ENCODE measurements at places on chromosomes 1 and 21.

DNA sequence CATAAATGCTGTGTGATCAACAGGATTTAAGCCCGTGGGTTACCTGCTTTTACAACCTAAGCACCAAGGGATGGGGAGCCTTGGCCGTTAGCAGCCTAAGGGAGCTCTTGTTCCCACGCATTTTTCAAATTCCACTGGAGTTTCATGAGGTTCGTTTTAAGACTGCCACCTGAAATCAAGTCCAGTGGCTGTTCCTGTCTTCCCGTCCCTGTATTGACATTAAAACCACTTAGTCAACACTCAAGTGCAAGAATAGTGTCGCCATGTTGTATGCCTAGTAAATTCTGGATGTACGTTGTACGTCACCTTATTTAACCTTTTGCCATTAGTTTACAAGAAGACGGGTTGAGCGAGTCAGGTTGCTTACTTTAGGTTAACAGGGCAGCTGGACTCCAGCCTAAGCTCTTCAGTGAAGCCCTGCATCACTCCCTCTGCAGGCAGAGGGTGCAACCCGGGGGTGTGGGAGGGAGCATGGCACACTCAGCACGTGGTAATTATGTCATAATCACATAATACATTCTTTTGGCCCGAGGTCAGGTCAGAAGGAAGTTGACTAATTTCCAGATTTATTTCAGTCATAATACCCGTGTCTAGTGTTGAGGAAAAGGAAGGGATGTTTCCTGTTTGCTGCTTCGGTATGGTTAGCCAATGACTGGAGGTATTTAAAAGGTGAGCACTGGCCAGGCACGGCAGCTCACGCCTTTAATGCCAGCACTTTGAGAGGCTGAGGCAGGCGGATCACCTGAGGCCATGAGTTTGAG is 42.5 kb downstream of the CNST start:
- DNase-seq: peak; percentile 42

DNA sequence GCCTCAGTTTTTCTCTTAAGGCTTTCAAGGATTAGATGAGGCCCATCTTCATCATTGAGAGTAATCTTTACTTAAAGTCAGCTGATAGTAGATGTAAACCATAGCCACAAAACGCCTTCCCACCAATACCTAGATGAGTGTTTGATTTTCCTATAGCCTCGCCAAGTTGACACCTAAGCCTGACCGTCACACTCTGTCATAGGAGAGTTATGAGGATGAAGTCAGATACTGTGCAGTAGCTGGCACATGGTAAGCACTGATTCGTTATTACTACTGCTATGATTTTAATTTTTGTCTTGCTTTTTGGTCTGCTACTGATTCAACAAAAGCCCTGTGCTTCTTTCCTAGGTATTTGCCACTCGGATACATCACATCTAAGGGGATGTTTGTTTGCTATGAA is 395.5 kb downstream of the RPS6KC1 start:
- no peak for DNase-seq

DNA sequence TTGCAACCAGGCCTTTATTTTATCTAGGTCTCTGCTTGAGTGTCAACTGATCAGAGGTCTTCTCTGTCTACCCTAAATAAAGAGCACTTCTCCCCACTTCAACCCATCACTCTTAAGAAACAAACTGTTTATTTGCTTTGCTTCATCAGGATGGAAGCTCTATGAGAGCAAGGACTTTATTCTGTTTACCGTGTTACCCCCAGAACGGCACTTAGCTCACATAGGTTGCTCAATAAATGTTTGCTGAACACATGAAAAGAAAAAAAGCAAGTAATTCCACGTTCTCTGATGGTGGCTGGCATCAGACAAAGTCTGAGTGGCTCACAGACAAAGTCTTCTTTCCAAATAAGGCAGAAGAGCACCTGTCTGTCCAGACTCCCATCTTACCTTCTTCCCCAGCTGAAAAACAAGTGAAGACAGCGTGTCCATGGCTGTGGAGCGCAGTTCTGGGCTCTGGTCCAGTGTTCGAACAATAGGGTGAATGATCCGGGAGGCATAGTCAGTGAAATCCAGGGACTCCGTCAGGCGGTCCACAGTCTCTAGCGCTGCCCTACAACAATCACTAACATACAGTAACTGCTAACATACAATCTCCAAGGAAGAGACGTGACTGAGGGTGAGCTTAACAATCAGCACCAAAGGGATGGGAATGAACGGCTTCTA is 22.9 kb downstream of the ANGPTL7 start:
- no peak for DNase-seq

GRCh38 chr1:214638459-214638807 is 35.4 kb downstream of the CENPF start:
- DNase-seq: no peak

GRCh38 chr1:116008656-116009390 is 32.5 kb downstream of the SLC22A15 start:
- DNase-seq: no peak

- DNase-seq: no peak
Observed at GRCh38 chr1:182259968-182260367, 131.6 kb downstream of the GLUL start.

DNA sequence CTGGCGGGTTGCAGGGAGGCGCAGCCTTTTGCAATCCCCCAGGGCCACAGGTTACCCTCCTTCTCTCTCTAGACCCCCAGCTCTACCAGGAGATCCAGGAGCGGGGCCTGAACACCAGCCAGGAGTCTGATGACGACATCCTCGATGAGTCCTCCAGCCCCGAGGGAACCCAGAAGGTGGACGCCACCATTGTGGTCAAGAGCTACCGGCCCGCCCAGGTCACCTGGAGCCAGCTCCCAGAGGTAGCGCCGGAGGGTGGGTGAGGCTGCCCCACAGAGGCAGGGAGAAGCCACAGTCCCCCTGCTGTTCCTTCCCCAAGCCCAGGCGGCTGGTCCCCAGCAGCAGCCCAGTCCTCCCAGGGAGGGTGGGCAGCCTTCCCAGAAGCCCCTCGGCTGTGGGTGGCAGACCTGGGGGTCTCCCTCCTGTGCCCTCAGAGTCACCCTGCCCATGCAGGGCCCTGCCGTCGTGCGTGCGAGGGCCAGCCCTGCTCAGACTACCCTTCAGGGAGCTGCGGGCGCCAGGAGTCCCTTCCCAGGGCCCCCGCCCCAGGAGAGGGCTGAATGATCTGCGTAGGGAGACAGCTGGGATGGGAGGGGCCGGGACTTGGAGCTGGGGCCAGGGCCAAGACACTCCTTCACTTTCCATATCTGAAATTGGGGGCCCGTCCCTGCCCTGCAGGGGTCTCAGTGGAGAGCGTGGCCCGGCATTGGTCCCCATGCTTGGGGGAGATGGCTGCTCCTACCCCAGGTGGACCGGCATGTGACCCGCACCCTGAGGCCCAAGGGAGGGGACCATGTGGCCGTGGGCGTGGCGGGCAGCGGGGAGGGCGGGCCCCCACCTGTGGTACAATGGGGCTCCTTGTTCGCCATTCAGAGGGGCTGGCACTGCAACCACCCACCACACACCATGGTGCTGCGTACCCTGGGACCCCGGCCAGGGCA is 12.9 kb downstream of the ARHGEF16 start:
- DNase-seq: no peak

Data from SK-N-SH (cell line).